Activated CD8-positive, alpha-beta memory T cell treated with anti-CD3 and anti-CD28 coated beads, Interleukin-2, amount 10 ng/mL, durations not matched to agents 7 days and 5 days (primary cell): ENCODE measurements at places on chromosomes 5 and 9.

DNA sequence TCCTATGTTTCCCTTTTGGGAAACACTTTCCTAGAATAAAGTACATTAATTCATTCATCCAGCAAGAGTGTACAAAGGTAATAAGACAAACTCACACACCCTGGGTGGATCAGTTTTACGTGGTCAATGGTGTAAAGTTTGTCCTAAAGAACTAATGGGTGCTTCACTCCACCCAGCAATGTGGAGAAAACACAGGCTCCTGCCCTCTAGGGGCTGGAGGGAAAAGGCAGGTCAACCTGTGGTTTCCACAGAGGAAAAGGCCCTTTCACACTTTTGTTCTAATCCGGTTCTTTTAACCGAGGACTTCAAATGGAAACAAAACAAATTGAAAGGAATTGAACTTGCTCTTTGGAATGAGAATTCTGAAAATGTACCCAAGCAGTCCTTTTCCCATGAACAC, 80.9 kb upstream of the SPOCK1 start:
- DNase-seq: no peak

DNA sequence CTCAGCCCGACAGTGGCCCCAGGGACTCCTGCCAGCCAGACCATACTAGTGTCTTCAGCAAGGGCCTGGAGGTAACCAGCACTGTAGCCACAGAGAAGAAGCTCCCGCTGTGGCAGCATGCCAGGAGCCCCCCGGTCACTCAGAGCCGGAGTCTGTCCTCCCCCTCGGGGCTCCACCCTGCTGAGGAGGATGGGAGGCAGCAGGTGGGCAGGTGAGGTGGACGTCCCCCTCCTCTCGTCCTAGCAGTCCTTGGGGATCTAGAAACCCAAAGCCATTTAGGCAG, 28.0 kb upstream of the LRRC14B start:
- no peak for DNase-seq

GRCh38 chr5:113302120-113302519, 132.7 kb downstream of the TSSK1B start:
- no peak for DNase-seq

- DNase-seq: no peak
Observed at GRCh38 chr5:134445856-134446818, 34.5 kb upstream of the CDKN2AIPNL start.

DNA sequence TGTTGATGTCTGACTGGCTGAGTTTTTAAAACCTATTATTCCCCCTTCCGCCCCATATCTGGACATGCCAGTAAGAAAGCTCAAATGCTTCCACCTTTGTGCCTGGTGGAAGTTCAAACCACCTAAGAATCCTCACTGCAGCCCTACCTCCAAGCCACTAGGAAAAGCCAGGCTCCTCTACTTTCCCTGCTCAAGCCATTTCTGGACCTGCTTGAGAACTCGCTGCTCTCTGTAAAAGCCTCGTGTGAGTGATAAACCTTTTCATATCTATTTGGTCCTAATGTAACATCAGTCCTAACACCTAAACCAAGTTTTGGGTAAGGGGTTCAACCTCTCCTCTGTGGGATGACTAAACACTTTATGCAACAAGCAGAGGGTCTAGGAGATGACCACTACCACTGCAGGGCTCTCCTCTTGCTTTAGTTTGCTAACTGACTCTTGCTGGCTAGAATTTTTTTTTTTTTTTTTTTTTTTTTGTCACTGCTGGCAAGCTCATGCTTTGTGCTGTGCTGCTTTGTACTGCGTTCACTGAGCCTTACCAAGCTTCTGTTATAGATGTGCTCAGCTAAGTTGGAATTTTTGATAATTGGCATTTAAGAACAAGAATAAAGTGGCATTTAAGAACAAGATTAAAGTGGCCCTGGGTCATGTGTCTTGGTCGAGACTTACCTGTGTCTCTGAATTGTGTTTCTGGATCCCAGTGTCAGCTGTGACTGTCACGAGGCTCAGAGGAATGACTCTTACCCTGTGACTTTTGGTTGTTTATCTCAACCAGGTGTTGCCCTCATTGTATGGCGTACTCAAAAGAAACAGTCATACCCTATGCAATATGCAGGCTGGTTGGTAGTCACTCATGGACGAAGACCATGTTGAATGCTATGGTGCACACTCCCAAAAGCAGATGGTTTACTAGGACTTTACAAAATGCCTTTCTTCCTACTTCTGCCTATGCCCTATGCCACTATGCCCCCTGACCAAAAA, 19.5 kb downstream of the TRIM32 start:
- DNase-seq: no peak

GRCh38 chr5:88882276-88883038, 527 bp downstream of the MEF2C start:
- no peak for DNase-seq

DNA sequence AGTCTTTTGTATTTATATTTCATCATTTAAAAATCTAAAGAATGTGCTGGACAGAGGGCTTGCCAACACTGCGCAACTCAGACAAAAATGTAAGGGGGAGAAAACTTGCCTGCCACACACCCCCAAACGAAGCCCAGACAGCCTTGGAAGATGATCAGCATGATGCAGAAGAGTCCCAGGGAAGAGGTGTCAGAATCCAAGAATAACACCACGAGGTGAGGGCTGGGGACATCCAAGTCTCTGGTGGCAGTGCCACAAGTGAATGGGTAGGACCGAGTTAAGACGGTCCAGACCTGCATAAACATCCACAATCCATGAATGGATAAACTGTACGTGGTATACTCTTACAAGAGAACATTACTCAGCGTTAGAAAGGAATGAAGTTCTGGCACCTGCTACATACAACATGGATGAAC, 10.4 kb downstream of the EPB41L4B start:
- DNase-seq: no peak
